Activated T-helper 1 cell treated with Interleukin-2 at 50 U/mL for 16 hours (primary cell): ENCODE measurements at places on chromosomes 13 and 19.

GRCh38 chr13:69580255-69580654 lies 527.4 kb upstream of the ATXN8OS start:
- DNase-seq: no peak

DNA sequence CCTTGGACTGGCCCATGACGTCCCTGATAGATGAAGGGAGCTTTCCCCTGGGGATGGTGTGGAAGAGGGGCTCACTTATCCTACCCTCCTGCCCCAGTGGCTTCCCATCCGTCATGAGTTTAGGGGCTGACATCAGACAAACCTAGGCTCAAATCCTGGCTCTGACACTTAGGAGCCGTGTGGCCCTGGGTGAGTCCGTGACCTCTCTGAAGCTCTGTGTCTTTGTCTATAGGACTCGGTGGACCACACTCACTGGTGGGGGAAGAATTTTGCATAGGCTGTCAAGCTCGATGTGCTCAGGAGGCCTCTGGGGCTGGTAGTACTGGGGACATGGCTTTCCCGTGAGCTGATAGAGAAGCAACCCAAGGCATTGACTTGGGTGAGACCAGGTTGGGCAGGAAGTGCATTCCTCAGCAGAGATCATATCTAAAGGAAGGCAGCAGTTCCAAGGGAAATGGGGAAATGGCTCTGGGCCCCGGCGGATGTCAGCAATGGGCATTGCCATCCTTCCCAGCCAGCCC lies 17.4 kb upstream of the AP1M2 start:
- DNase-seq: no peak

GRCh38 chr13:42834946-42835345 lies 53.6 kb downstream of the FAM216B start:
- DNase-seq: no peak

DNA sequence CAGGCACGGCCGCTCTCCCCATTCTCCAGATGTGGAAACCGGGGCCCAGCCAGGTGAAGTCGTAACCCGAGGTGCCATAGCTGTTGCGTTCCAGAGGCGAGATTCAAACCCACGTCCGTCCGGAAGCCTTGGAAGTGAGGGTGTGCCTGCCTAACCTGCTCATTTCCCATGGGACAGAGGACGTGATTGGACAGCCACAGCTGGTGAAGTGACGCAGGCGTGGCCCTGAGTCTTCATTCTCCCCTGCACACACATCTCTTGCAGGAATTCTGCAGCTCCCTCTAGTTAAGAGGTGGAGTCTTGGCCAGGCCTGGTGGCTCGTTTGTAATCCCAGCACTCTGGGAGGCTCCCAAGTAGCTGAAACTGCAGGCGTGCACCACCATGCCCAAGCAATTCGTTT lies 16.8 kb downstream of the MEIS3 start:
- no peak for DNase-seq

- no peak for DNase-seq
These were observed 15.0 kb downstream of the VASP start for GRCh38 chr19:45522010-45522941.

GRCh38 chr19:36009633-36010379 lies 1.2 kb upstream of the SYNE4 start:
- DNase-seq: no peak

DNA sequence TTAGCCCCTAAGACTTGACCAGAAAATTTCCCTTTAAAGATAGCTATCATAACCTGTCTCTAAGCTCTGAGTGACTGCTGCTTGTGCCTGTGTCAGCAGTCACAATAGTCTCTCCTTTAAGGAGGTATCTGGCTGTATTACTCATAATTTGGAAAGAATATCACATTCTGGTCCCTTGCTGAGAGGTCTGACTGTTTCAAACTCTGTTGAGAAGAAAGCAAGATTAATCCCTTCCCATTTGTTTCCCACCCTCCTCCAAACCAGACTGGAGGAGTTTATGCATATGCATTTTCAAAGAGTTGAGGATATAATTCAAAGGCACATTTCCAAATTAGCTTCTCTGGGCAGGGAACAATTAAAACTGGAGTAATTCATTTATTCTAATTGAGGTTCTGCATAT lies 2.3 kb downstream of the HTR2A start:
- no peak for DNase-seq

- DNase-seq: no peak
These were observed 35.0 kb upstream of the ALOX5AP start for GRCh38 chr13:30700364-30700763.

DNA sequence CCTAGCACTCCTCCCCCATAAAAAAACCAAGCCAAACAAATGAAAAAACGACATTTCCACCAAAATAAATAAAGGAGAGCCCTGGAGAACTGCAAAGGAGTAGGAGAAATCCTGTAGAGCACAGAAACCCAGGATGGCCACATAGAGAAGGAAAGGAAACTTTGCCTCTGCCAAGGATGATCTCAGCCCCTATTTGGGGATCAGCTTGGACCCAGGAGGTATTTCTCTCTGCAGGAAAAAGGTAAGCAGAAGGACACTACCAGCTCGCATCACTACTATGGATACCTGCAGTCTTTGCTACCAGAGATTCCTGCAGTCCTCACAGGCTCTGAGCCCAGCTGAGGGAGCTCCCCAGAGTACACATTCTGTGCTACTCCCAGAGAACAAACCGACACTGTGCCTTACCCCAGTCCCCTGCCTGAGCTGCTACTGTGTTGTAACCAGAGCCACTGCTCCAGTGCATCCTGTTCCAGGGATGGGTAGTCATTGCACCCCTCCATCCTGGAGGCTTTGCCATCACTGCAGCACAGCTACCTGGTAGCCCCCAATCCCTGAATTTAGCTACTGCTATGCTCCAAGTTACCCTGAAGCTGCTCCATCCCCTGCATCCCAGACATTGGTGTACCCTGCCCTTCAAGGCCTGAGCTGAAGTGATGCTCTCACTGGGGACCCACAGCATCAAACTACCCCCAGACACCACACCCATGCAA lies 41.7 kb downstream of the VWA8 start:
- DNase-seq: no peak

DNA sequence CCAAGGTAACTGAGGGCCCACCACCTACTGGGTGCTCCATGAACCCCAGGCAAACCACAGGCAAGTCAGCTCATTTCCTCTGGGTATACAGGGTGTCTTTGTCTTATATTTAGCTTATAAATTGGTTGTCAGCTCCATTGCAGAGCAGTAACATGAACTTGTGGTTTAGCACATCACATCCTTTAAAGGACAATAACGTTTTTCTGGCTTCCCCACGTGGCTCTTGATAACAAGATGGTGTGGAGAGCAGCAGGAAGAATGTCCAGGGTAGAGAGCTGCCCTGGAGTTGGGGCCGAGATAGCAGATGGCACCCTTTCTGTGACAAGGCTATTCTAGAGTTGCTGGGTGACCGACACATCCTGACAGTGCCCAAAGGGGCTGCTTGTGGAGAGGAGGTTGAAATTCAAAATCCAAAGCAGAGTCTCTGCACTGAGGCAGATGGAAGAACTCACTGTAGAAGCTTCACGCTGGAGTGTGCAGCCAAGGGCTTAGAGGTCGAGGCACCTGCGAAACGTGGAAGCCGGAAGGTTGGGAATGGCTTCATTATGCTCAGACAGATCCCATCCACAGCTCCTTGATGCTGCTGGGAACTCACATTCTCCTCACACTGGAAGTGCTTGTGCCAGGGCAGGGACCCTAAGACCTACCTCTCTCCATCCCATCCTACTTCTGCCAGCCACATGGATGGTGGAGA lies 133.0 kb upstream of the FRY start:
- no peak for DNase-seq

GRCh38 chr19:41945135-41945766 lies 13.9 kb downstream of the RABAC1 start:
- DNase-seq: peak; percentile 80

- no peak for DNase-seq
These were observed 2.1 kb downstream of the SIX5 start for GRCh38 chr19:45766869-45767346.

DNA sequence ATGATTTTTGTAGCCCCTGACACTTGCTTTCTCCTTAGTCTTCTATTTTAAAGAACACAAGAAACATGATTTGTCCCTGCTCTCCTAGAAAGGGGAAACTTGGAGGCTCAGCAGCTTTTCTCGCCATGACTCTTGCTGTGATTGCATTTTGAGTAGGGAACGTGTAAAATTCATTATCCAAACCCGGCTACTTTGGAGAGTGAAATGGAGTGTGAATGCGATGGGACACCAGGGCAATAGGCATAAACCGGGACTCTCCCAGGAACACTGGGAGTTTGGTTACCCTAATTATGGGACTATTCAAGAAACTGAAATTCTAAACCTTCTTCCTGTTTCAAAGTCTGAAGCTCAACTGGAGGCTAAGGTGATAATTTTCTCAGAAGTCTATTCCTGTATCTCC lies 181.7 kb upstream of the RFC3 start:
- DNase-seq: no peak

DNA sequence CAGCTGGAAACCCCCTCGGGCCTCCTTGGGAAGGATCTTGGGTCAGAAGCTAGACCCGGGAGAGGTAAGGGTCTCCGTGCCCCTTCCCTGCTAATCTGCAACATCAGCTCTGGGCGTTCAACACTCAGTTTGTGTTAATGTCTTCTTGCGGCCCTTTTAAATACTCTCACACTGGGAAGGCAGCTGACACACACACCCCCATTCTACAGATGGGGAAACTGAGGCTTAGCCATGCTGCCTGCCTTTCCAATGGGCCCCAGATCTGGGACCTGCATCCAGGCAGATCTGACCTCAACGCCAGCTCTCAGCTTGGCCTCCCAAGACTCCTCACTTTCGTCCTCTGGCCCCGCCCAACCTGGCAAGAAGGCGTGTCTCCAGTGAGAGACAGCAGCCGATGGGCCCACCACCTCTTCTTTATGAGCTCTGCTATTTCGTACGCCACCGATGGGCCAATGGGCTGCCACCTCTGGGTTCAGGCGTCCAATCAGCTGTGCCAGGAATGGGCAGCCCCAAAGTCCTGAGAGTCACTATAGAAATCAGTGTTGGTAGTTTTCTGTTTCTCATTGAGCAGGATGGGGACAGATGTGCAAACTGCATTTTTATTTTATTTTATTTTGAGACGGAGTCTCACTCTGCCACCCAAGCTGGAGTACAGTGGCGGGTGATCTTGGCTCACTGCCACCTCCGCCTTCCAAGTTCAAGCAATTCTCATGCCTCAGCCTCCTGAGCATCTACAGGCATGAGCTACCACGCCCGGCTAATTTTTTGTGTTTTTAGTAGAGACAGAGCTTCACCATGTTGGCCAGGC lies 43.8 kb downstream of the DNM2 start:
- no peak for DNase-seq

GRCh38 chr19:10587022-10587838 lies at the start of gene AP1M2:
Gene AP1M2, minus strand, starts transcription at chr19:10587312. Its CDS starts 81 bp downstream, at chr19:10587231.
- DNase-seq: no peak

DNA sequence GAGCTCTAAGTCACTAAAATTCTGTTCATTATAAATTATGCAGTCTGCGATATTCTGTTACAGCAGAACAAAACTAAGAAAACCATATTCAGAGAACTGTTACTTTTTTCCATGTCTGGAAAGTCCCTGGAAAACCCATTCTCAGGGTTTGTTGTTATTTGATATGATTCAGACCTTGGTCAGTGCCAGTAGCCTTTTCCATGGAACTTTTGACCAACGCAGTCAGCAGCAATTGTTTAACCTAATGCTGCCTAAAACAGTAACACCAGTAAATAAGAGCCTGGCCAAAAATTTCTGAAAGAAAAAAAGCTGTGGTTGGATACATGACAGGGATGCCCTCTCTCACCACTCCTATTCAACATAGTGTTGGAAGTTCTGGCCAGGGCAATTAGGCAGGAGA lies 402.7 kb downstream of the TBC1D4 start:
- no peak for DNase-seq

- no peak for DNase-seq
These were observed 226.8 kb downstream of the PCDH17 start for GRCh38 chr13:57858376-57858775.

DNA sequence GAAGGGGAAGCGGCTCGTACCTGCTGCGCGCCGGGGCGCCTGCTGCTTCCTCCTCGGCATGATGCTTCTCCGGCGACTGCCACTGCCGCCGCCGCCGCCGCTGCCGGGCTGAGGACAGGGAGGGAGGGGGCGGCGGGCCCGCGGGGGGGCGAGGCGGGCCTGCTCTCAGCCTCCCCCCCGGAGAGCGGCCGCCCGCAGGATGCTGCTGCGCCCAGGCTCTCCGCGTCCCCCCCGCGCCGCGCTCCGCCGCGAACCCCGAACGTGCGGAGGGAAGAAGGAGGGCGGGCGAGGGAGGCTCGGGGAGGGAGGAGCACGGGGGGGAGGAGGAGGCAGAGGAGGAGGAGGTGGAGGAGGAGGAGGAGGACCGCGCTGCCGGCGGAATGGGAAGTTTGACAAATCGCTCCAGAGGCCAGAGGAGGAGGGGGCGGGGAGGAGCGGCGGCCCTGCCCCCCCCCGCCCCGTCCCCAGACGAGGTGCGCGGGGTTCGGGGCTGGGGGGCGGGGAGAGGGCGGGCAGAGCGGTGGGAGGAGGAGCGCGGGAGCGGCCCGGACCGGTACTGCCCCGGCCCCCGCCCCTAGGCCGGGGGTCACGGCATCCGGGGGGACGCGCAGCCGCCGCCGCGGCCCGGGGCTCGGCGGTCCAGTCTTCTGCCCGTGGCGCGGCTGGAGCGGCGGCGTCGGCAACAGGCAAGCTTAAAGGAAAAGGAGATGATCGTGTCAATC lies at the start of gene TSHZ3:
TSS of gene TSHZ3 (minus strand) at position 277 of the 722 bp plus-strand sequence. CDS start at position 60, 217 bp downstream.
- peak; percentile 24 for DNase-seq

DNA sequence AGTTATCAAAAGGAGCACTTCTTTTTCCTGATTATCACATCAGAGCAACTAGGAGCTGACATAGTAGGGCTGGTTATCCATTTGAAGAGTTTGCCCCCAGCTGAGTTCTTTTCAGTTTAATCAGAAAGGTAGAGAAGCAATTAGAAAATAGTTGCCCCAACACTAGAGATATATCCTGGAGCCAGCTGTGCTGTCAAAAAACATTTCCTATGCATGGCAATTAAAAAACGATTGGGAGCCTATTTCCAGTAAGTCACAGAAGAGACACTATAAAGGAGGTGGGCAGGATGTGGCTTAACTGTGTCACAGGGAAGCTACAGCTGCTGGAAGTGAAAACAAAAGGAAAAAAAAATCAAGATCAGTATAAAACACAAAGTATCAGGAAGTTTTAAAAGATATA lies 155.7 kb upstream of the SLITRK1 start:
- no peak for DNase-seq

DNA sequence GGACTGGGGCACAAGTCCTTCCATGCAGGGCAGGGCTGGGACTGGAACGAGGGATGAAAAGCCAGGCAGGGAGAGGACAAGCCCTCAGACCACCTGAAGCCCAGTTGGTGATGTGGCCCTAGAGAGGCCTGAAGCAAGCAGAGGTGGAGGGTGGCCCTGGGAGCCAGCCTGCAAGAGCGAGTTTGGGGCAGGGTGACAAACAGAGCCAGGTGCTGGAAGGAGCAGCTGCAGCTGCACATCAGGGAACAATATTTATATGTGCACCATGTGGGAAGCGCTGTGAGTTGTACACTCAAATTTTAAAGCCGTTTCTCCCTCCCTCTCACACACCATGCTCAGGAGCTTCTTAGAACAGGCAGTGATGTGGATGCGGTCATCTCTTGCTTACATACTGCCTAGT lies 67.8 kb downstream of the FGF9 start:
- DNase-seq: no peak

DNA sequence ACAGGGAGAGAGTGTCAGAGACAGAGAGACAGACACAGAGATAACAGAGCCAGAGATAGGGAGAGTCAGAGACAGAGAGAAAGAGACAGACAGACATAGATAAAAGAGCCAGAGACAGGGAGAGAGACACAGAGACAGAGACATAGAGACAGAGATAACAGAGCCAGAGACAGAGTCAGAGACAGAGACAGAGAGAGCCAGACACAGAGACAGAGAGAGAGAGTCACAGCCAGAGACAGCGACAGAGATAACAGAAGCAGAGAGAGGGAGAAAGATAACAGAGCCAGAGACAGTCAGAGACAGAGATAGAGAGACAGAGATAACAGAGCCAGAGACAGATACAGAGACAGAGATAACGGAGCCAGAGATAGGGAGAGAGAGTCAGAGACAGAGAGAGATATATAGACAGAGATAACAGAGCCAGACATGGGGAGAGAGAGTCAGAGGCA lies 865 bp upstream of the TNFSF9 start:
- DNase-seq: no peak
